AG09309 (cell line): ENCODE measurements at places on chromosomes 5 and 9.

DNA sequence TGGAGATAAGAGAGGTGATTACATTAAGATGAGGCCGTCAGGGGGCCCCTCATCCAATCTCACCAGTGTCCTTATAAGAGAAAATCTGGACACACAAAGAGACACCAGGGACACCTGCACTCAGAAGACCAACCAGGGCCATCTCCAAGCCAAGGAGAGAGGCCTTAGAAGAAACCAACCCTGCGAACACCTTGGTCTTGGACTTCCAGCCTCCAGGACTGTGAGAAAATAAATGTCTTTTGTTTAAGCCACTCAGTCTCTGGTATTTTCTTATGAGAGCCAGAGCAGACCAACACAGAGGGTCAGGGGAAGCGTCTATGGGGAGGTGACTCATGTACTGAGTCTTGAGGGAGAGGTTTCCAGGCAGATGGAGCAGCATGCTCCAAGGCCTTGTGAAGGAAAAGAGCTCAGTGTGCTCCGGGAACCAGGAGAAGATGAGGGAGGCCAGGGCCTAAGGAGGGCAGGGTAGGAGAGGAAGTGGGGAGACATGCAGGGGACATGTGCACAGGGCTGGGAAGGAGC, 5.4 kb downstream of the PHYKPL start:
- DNase-seq, result no peak

GRCh38 chr5:76175821-76176403, 92.7 kb downstream of the SV2C start:
- DNase-seq, result no peak

DNA sequence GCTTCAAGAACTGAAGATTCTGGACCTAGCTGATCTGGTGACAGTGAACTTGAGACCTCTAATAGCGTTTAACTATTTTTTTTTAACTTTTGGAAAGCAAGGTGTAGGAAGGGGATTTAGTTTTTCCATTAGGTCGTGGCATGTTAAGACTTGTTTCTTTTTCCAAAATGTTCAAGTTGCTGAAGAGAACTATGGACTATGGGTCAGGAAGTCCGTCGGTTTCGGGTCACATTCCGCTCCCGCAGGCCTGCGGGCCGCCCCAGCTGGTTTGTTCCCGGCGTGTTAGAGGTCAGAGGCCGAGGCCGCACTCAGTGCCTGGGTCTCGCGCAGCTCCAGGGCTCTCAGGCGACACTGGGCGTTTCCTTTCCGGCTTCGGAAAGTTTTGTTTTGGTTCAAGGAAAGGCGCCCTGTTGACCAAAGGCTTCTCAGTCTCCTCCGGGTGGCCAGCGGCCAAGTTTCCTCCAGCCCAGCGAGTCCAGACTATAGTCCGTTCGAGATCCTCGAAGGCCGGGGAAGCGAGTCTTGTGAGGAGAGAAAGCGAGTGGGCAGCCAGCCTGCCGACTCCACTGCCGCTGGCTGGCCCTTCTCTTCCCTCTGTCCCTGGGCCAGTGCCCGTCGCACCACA, 586 bp upstream of the FCHO2 start:
- DNase-seq, result no peak

- DNase-seq, result no peak
Observed at GRCh38 chr5:56647099-56647850, 168.1 kb upstream of the MAP3K1 start.

GRCh38 chr5:6476313-6476661, 27.6 kb downstream of the UBE2QL1 start:
- no peak for DNase-seq

DNA sequence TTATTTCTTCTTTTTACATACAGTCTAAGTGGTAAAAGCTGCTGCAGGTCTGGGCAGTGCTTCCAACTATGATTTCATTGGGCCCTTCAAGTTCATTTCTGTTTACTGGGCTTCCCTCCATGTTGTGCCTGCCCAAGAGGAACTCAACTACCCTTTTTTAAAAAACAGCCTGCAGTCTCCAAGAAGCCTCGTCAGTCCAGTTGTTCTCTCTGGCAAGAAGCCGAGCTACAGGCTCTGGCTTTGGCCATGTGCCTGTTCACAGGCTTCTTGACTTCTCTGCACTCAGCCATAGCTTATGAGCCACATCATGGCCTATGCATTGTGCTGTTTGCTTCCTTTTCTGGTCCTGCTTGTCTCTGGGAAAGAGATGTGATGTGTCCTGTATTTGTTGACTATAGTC, 119.7 kb upstream of the PJA2 start:
- DNase-seq, result no peak

DNA sequence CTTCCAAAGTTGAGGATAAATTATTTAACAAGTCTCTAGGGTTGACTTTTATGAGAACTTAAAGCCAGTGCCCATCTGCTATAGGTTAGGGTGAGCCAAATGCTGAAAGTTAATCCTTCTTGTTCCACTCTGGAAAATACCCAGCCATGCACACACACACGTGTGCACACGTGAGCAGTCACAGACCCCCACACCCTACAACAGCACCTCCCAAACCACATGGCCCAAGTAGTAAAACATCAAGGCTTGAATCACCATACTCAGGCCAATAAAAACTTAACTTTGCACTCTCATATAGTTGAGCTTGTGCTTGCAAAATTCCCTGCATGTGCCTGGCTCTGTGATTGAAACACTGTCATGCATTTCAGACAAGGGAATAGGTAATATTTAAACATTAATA, 467.6 kb downstream of the ARHGEF28 start:
- no peak for DNase-seq

GRCh38 chr5:156971415-156971814, 8.4 kb upstream of the TIMD4 start:
- no peak for DNase-seq

- DNase-seq, result no peak
Observed at GRCh38 chr9:93186215-93186945, 2.4 kb downstream of the WNK2 start.

DNA sequence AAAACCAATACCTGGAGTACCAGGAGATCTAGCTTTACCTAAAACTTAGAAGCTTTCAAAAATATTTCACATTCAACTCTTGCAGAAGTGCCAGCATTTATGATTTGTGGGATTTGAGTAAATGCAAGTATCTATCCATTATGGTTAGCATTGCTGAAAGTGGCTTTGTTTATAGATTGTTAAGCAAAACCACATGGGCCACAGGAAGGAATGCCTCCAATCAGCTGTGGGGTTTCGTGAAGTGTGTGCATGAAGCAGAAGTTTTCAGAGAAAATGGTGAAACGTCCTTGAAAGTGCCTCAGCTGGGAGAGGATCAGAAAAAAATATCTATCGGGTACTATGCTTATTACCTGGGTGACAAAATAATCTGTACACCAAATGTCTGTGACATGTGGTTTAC, 4.2 kb downstream of the LECT2 start:
- no peak for DNase-seq

DNA sequence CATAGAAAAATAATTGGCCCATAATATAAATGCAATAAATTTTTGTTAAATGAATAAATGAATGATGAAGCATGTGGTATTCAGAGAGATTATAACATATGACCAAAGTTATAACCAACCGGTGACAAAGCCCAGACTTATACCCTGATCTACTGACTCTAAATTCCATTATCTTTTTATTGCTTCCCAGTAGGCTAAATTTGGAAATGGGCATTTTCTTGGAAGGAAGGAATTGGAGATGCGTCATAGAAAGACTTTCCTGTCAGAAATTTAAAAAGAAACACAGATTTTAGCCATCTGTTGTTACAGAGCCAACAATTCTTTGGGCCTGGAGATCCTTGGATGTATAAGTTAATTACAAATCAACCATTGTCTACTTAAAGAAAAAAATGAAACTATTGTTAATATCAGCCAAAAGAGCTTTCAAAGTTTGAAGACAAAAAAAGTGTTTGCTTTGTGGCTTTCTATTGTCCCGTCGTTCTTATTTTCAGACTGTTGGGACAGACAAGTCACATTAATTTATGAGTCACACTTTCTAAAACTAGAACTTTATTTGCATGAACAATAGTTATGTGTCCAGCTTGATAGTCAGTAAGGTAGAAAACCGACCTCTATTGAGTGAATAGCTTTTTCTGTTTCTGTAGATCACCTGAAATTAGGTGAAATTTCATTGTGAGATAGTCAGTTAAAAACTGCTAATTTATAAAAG, 428.7 kb downstream of the GABRG2 start:
- no peak for DNase-seq

GRCh38 chr9:91775708-91776028, 174.4 kb downstream of the ROR2 start:
- no peak for DNase-seq

DNA sequence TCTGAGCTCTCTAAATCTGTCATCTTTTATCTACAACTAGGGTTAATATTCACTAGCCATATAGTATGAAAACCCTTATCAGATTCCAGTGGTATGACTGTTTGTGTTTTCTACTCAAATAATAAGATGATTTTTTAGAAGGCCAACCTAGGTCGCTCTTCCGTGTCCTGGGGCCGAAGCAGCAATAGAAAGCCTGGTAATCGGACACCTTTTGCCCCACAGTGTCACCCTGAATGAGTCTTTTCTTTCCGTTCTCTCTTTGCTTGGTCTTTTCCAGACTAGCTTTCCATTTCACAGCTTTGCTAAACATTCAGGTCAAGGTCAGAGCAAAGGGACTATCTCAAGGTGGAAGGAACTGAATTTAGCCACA, 243.3 kb upstream of the ANKRD55 start:
- DNase-seq, result no peak

DNA sequence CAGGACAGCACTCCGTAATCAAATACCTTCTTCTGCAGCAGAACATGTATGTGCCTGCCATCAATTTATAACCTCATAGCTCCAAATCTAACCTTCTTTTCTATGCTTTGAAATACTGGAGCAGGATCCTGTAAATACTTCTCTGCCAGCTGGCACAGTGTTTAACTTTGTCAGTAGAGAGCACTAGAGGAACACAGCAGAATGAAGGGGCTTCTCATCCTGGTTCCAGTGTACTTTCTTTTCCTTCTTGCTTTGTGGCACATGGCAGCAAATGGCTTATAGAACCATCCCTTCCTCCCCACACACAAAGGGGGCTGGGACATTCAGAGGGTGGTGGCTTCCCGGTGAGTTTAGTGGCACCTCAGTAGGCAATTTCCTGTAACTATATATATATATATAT, 3.8 kb upstream of the FBXW11 start:
- no peak for DNase-seq

- DNase-seq, result no peak
Observed at GRCh38 chr5:107431536-107431935, 239.2 kb downstream of the EFNA5 start.

DNA sequence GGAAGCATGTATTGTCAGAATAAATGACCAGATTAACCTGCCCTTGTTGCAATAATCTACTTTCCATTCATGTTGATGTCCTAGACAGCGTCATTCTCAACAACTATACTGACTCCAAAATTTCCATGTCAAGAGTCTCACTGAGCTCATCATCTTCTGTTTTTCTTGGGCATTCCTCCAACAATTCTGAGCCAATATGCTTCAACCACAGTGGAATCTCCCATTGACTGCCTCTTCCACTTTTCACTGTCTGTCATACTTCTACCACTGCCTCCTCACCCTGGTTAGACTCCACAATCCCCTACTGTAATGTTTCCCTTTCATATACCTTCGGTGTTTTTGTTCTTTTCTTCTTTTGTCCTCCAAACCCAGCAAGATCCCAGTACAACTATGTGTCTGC, 162.8 kb downstream of the TLE1 start:
- DNase-seq, result peak; percentile 67

- DNase-seq, result no peak
Observed at GRCh38 chr5:139473105-139473504, 2.3 kb downstream of the SMIM33 start.

- DNase-seq, result no peak
Observed at GRCh38 chr5:19408149-19408548, 579.9 kb downstream of the CDH18 start.

DNA sequence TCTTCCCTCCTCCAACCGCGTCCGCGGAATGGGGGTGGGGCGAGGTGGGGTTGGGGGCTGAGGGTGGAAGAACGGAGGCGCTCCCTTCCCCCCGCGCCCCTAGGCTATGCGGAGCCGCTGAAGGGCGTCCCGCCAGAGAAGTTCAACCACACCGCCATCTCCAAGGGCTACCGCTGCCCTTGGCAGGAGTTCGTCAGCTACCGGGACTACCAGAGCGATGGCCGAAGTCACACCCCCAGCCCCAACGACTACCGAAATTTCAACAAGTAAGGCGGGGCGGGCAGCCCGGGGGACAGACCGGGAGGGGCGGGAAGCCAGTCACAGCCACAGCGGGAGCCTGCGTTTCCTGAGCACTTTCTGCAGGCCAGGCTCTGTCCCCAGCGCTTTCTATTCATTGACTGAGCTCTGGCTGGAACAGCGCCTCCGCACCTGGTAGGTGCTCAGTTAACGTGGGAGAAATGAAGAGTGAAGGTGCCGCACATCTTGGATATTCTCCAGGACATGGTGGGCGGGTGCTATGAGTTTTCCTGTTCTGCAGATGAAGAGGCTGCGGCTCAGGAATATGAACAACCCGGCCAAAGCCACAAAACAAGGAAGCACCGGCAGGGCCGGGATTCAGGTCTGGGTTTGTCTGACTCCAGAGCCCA, 11.3 kb downstream of the MYOZ3 start:
- DNase-seq, result no peak

- DNase-seq, result no peak
Observed at GRCh38 chr5:158200619-158201018, 341.7 kb upstream of the CLINT1 start.

- DNase-seq, result no peak
Observed at GRCh38 chr5:14676320-14676719, 11.8 kb downstream of the OTULIN start.

DNA sequence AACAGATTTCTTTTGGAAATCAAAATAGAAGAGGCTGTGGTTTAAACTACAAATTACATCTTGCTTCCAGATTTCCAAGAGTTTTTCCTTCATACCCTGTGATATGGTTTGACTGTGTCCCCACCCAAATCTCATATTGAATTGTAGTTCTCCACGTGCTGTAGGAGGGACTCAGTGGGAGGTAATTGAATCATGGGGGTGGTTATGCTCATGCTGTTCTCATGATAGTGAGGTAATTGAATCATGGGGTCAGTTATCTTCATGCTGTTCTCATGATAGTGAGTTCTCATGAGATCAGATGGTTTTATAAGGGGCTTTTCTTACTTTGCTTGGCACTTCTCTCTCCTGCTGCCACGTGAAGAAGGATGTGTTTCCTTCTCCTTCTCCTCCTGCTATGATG, 687.0 kb upstream of the ZNF608 start:
- no peak for DNase-seq

DNA sequence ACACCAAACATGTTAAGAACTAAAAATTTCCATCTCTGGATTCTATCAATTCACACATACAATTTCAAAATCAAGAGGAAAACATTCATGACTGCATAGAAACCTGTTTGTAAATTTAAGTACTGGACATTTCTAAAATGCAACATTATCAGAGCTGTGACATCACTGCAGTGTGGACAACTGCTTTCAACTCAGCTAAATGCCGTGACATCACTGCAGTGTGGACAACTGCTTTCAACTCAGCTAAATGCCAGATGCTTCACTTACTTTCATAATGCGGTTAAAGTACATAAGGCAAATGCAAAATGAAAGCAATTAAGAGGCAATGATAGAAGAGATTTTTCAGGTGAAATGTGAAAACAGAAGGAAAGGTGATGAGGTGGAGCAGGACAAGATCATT, 161.5 kb downstream of the ARL15 start:
- DNase-seq, result no peak

GRCh38 chr5:144084971-144085370, 85.5 kb downstream of the YIPF5 start:
- DNase-seq, result no peak

- DNase-seq, result no peak
Observed at GRCh38 chr5:162067655-162068411, at the start of gene GABRG2. TSS of gene GABRG2 (plus strand) at chr5:162067773. CDS start at chr5:162068000, 227 bp downstream.
